ENCODE measurements at places on chromosomes 4 and X. TPM values are rescaled to one million over a fixed set of nuclear protein-coding genes. Genes with fewer than 3 reads are reported as not detected.

Gene NPY5R
- total RNA-seq, result not detected

GRCh38 chr4:27490766-27491165 lies 630.1 kb downstream of the STIM2 start:
- H3K36me3 ChIP-seq, result no peaks in the 10 kb centered on the region
- no peak overlapping the region for H3K4me3 ChIP-seq
- H3K27ac ChIP-seq, result no peak overlapping the region
- no peaks in the 10 kb centered on the region for H3K4me1 ChIP-seq
- no peak for DNase-seq

DNA sequence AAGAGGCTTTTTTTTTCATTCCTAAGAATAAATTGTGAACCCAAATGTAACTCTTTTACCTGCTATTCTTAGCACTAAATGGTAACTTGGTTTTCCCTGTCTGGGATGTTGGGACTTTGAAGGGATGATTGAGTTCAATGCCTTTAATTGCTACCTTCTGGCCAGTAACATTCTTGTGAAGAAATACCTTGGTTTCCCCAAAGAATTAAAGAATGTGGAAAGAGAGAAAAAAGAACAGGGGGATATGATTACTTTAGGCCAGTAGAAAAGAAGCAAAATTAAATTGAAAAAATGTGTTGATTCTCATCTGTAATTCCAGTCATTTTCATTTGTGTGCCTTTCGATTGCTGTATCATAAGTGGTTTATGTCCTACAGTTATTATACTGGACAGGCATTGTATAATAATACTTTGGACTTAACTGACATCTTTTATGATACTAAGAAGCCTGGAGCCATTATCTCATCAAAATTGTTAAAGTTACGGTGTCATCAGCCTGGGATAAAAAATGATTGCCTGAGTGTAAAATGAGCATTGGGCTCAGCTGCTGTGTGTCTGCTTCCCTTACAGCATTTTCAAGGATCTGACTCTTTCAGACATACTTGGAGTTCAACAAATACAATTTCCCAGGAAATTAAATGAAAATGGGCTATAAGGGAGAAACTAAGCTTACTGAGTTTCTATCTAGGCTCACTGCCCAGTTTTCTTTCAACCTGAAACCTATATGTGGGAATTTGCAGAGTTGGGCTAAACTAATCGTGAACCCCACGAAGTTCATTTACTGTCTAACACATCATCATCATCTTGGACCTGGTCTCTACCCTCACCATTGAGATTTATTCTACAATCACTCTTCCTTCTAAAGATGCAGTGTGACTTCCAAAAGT lies 146.3 kb downstream of the SHROOM3 start:
- no peak overlapping the region for H3K27ac ChIP-seq
- peaks cover 62% of the 10 kb centered on the region for H3K27me3 ChIP-seq

GRCh38 chr4:6493658-6494304 lies 21.4 kb upstream of the PPP2R2C start:
- peaks cover 39% of the 10 kb centered on the region for H3K27me3 ChIP-seq
- H3K4me3 ChIP-seq, result no peak overlapping the region
- DNase-seq, result no peak
- no peaks in the 10 kb centered on the region for H3K4me1 ChIP-seq
- H3K36me3 ChIP-seq, result no peaks in the 10 kb centered on the region
- no peak overlapping the region for H3K27ac ChIP-seq

- H3K27me3 ChIP-seq, result no peaks in the 10 kb centered on the region
- no peaks in the 10 kb centered on the region for H3K36me3 ChIP-seq
- H3K4me1 ChIP-seq, result peaks cover 11% of the 10 kb centered on the region
- peak overlapping the region; percentile 91 for H3K27ac ChIP-seq
- peak overlapping the region; percentile 77 for H3K4me3 ChIP-seq
Observed at GRCh38 chr4:47010912-47011446, 17.6 kb upstream of the GABRA4 start.

Gene CSN1S1
- not detected for total RNA-seq

Gene PDCL2
- total RNA-seq, result not detected

DNA sequence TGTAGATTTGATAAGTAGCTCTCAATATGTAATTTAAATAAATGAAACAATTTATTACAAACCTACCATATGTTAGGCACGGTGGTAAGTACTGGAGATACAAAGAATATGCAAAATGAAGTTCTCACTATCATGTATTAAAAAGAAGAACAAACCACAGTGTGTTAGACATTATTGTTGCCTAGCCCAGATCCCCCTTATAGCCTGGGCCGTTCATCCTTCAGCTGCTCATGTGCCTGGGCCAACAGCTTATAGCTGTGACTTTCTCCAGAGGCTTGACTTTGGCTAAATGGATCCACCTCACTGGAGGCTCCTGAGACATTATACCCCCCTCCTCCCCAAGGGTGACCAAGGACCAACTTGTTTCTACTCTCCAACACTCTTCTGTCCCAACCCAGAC lies 29.8 kb upstream of the CCNG2 start:
- H3K4me1 ChIP-seq, result peaks cover 5% of the 10 kb centered on the region
- no peak overlapping the region for H3K4me3 ChIP-seq
- DNase-seq, result no peak
- H3K27ac ChIP-seq, result no peak overlapping the region

Gene PAGE4
- total RNA-seq, result not detected

GRCh38 chr4:2059046-2059725 lies at the start of gene NAT8L:
TSS of gene NAT8L (plus strand) at chr4:2059327. CDS start at chr4:2059512, 185 bp downstream.
- peaks cover 2% of the 10 kb centered on the region for H3K36me3 ChIP-seq
- H3K27ac ChIP-seq, result no peak within 1 kb of the TSS
- peaks cover 40% of the 10 kb centered on the region for H3K27me3 ChIP-seq
- peak within 1 kb of the TSS; percentile 36 for H3K4me3 ChIP-seq
- H3K4me1 ChIP-seq, result peaks cover 3% of the 10 kb centered on the region
- no peak for DNase-seq

DNA sequence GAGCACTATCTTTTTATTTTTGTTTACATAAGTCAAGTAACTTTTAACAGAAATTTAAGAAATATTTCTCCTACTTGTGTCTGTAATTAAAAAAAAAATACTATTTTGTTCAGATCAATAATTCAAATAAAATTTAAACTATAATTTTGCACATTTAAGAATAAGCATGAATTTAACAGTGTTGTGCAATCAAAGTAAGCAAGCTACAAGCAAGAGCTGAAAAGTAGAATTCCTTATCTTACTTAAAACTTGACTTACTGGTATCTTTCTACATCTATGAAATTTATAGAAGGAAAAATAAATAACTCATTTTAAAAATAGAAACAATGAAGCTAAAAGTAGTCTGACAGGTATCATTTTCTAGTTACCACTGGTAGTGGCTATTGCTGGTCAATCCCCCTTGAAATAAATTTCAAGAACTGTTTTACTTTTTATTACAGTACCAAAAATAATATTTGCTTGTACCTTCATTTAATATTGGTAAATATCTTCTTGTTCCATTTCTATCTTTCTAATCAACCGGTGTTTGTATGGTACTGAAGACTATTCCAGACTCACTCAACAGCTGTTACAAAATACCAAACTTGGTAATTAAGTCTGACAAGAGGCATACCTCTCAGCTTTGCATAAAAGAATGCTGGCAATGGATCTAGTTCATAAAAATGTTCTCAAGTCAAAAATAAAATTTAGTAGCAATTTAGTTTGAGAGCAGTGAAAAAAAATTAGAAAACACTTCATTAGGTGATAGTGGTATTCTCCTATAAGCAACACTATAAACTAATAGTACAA lies 62.2 kb downstream of the NOCT start:
- H3K27ac ChIP-seq, result no peak overlapping the region
- no peaks in the 10 kb centered on the region for H3K36me3 ChIP-seq
- no peaks in the 10 kb centered on the region for H3K27me3 ChIP-seq
- no peak for DNase-seq

- no peak overlapping the region for H3K4me3 ChIP-seq
- H3K27ac ChIP-seq, result no peak overlapping the region
- peaks cover 7% of the 10 kb centered on the region for H3K36me3 ChIP-seq
- H3K27me3 ChIP-seq, result peaks cover 27% of the 10 kb centered on the region
Observed at GRCh38 chr4:184250795-184251669, 33.4 kb upstream of the ENPP6 start.

Gene STPG2
- total RNA-seq, result 0.21 TPM

DNA sequence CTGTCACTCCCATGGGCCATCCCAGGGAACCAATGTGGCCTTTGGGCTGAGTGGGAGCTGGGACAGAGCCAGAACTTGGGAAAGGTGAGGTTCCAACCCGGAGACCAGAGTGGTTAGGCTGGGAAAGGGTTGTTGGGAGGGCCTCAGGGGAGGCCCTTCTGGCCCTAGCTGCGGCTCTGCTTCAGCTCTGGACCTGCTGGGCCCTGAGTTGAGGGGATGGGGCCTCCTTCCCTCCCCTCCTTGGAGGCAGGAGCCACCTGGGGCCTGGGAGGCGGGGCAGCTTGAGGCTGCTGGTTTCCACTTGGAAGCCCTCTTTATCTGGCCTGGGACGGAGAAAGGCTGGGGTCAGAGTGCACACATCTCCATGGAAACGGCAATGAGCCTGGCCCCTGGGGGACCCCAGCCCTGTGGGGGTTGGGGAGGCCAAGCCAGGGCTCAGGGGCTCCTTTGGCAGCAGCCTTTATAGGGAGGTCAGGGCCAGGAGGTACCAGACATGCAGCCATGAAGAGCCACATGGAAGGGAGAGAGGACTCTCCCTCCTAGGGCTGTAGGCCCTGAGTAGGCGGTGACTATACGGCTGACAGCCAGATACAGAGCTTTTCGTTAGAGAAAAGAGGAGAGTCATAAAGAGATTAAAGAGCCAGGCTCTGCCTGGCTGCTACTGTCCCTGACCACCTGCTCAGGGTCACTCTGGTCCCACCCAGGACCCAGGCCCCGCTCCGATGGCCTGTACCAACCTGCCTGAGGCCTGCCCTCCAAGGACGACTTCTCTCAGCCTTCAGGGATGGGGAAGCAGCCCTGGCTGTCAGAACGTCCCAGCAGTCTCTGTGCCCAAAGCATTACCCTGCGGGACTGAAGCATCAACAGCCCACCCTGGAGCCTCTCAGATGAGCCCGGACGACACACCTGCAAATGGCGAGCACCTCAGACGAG lies 6.9 kb upstream of the NSD2 start:
- no peak for DNase-seq
- no peak overlapping the region for H3K27ac ChIP-seq
- H3K4me3 ChIP-seq, result no peak overlapping the region
- H3K4me1 ChIP-seq, result peaks cover 9% of the 10 kb centered on the region

DNA sequence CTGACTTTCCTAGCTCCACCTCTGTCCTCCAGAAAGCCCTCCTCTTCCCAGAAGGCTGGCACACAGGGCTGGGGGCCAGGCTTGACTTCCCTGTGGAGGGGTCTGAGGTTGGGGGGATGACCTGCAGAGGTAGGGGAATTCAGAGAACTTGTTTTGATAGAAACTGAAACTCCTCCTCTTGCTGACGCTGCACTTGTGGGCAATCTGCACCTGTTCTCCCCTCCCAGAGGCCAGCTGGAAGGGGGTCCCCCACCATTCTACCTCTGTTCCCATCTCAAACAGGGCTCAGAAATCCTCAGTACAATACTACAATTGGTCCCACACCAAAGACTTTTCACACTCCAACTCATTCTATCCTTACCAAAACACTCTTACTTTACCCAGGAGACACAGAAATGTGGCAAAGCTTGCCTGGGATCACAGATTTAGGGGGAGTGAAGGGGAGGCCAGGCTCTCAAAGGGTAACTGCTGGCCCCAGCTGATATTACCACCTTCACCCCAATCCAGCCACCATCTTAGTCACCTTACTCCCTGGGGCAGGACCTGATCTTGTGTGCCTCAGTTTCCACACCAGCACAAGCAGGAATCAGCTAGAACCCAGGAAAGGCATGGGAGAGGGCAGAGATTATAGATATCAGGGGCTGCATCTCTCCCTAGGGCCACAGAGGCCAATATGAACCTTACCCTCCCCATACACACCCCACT lies 18.5 kb downstream of the OTUD5 start:
- H3K4me1 ChIP-seq, result peaks cover 60% of the 10 kb centered on the region
- no peaks in the 10 kb centered on the region for H3K36me3 ChIP-seq
- peak overlapping the region; percentile 92 for H3K4me3 ChIP-seq
- DNase-seq, result peak; percentile 39

GRCh38 chr4:83010522-83011318 lies at the start of gene LIN54:
TSS of gene LIN54 (minus strand) at chr4:83010823. CDS start at chr4:82984844, 25,979 bp downstream.
- peaks cover 2% of the 10 kb centered on the region for H3K36me3 ChIP-seq
- H3K27me3 ChIP-seq, result no peaks in the 10 kb centered on the region
- DNase-seq, result peak; percentile 85
- H3K27ac ChIP-seq, result peak within 1 kb of the TSS; percentile 97
- H3K4me1 ChIP-seq, result peaks cover 49% of the 10 kb centered on the region

Gene EGF
- 0.30 TPM for total RNA-seq

Gene NCAPG
- 0.35 TPM for total RNA-seq

Gene SOWAHB
- not detected for total RNA-seq

Gene WAS
- total RNA-seq, result 86.0 TPM

- peaks cover 28% of the 10 kb centered on the region for H3K27me3 ChIP-seq
- no peak overlapping the region for H3K4me3 ChIP-seq
- no peaks in the 10 kb centered on the region for H3K4me1 ChIP-seq
- H3K36me3 ChIP-seq, result no peaks in the 10 kb centered on the region
- no peak for DNase-seq
Observed at GRCh38 chr4:154044108-154044531, 255.2 kb upstream of the SFRP2 start.

Gene SPACA5
- not detected for total RNA-seq

Gene WDFY3
- total RNA-seq, result 2.4 TPM

GRCh38 chr4:165758086-165758485 lies 115.0 kb upstream of the TLL1 start:
- H3K27me3 ChIP-seq, result no peaks in the 10 kb centered on the region
- H3K36me3 ChIP-seq, result no peaks in the 10 kb centered on the region
- H3K4me1 ChIP-seq, result no peaks in the 10 kb centered on the region
- H3K4me3 ChIP-seq, result no peak overlapping the region

DNA sequence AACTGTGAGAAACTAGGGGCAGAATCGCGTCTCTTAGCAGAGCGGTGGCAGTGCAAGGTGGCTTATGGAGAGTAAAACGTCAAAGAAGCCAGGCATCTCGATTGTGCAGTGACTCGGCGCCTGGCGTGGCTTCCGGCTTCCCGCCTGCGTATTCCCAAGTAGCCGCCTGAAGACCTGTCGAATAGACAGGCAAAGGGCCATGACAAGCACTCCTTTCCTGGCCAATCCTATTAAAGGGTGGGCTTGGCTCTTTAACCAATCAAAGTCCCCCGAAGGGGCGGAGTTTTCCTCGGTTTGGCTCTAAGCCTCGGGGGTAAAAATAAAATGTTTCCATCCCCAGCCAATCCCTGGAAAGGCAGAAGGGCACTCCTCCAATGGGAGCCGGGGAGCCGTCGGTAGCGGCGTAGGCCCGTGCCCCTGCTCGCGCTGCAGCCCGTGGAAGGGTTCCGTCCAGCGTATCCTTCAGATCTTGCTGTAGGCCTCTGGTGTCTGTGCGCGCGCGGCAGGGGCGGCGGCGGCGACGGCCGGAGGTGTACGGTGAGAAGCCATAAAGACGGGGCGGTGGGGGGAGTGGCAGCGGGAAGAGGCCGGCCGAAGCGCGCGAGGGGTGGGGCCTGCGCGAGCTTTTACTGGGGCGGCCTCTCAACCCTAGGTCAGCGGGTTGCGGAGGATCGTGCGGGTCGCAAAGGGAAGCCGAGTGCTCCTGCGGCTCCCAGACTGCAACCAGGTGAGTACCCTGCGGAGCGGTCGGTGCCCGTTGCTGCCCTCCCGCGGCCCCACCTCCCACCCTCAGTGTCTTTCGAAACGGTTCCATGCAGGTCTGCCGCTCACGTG lies at the start of gene KANTR:
Gene KANTR (plus strand): TSS at position 395 of the 834 bp plus-strand sequence. CDS start 30,131 bp downstream, outside the sequence.
- DNase-seq, result peak; percentile 57
- peak within 1 kb of the TSS; percentile 89 for H3K4me3 ChIP-seq
- peaks cover 15% of the 10 kb centered on the region for H3K4me1 ChIP-seq
- peak within 1 kb of the TSS; percentile 9 for H3K27ac ChIP-seq
- no peaks in the 10 kb centered on the region for H3K27me3 ChIP-seq

Gene NRK
- total RNA-seq, result not detected

Gene RPL36A
- 298 TPM for total RNA-seq

Gene NUP62CL
- total RNA-seq, result 2.2 TPM

All from T-helper 17 cell (primary cell).